ENCODE measurements at places on chromosomes 11 and 22. TPM values are rescaled to one million over a fixed set of nuclear protein-coding genes. Genes with fewer than 3 reads are reported as not detected.

DNA sequence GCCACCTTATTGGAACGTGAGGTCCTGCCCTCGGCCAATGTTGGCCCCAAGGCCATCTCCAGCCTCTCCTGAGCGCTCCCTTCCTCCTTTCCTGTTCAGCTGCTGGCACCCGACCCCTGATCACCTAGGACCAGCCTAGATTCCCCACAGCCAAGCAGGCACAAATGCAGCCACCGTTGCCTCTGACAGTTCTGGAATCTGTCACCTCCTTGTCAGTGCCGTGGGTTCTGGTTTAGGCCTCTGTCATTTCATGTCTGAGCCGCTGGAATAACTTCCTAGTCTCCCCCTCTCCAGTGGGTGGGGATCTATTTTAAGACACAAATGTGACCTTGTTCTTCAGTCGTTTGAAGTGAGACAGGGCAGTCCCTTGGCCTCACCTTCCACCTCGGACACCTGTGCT is 29.7 kb downstream of the FADS3 start:
- DNase-seq: no peak
- H3K4me3 ChIP-seq: no peak overlapping the region
- no peaks in the 10 kb centered on the region for H3K36me3 ChIP-seq
- no peaks in the 10 kb centered on the region for H3K27me3 ChIP-seq

MMP13 gene
- total RNA-seq: not detected

- H3K4me3 ChIP-seq: no peak overlapping the region
- DNase-seq: no peak
- H3K27me3 ChIP-seq: no peaks in the 10 kb centered on the region
- H3K27ac ChIP-seq: no peak overlapping the region
- H3K36me3 ChIP-seq: no peaks in the 10 kb centered on the region
- no peaks in the 10 kb centered on the region for H3K4me1 ChIP-seq
Observed at GRCh38 chr22:32874385-32874784, 72.9 kb downstream of the TIMP3 start.

DNA sequence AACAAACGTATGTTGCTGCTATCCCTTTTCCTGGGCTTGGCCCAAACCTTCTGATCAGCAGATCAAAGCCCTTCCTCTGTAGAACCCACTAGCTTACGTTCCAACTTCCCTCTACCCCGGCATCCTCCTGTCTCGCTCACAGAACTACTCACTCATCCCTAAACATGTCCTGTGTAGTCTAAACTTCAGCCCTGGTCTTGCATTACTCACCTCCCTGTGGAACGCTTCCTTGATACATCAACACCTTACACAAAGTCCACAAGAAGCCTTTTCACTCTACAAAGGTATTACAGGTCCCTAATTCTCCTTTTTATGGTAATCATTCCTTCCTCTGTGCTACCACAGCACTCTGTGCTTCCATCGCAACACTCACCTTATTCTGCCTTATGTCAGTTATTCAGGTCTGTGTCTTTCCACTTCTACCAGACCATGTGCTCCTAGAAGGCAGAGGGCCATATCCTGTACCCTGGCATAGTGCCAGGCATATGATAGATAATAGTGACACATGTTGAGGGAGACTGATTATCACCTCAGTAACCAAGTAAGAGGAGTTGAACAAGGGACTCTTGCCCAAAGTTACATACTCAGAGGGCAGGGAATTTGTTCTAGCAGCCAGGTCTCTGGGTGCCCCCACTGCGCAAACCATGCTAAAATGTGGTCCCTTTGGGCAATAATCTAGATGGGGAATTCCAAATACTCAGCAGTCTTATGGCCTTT is 41.6 kb downstream of the USP35 start:
- H3K36me3 ChIP-seq: no peaks in the 10 kb centered on the region
- H3K4me1 ChIP-seq: no peaks in the 10 kb centered on the region
- no peak overlapping the region for H3K27ac ChIP-seq
- no peak for DNase-seq

DNA sequence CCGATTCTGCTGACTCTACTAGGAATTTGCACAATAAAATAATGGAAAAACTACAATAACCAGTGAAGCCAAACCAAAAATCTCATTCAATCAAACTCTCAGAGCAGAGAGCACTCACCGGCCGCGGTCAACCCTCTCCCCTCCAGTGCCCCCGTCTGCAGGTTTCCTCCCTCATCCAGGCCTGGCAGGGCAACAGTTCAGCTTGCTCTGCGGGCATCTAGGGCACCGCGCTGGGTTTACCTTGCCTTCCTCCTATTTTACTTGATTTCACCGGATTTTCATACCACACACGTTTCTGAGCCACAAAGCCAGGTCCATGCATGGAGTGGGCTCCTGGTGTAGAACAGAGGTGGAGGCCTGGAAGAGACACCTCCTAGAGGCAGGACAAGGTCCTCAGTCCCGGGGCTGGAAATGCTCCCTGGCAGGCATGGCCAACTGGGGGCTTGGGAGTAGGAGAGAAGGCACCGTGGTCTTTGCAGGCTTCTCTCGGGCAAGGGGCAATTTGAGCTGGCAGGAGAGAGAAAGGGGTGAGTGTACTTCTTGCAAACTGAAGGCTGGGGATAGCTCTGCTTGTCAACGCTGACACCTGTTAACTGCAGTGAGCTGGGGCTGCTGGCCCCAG is 938.4 kb downstream of the BRD1 start:
- no peak overlapping the region for H3K27ac ChIP-seq
- no peak overlapping the region for H3K4me3 ChIP-seq
- H3K4me1 ChIP-seq: no peaks in the 10 kb centered on the region
- H3K36me3 ChIP-seq: no peaks in the 10 kb centered on the region
- no peaks in the 10 kb centered on the region for H3K27me3 ChIP-seq
